ENCODE measurements at places on chromosomes 4 and X. TPM values are rescaled to one million over a fixed set of nuclear protein-coding genes. Genes with fewer than 3 reads are reported as not detected.
A peak's percentile ranks its signal among the peaks of the same experiment; 100 is the strongest.

GRCh38 chrX:84362184-84362838, 139.9 kb downstream of the HDX start:
- no peak for DNase-seq

DNA sequence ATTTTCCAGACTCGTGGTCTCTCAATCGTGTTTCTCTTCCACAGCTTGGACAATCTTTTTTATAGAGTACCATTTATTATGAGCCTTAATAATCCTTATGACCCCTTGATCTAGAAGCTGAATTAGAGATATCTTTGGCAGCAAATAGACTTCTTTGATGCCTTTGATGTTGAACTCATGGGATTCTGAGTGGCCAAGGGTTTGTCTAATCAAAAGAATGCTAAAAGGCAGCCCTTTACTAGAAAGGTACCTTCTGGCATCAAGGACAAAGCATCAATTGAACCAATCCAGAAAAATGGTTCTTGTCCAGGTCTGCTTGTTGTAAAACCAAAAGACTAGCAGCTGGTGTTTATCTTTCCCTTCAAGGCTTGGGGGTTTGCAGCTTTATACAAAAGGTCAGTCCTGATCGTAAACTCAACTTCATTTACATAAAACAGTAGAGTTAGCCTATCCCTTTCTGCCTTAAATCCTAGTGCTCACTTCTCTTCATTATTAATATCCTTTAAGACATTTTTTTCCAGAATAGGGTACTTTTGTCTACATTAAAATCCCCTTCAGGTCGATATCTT, 411.3 kb downstream of the FAT4 start:
- DNase-seq, result no peak

DNA sequence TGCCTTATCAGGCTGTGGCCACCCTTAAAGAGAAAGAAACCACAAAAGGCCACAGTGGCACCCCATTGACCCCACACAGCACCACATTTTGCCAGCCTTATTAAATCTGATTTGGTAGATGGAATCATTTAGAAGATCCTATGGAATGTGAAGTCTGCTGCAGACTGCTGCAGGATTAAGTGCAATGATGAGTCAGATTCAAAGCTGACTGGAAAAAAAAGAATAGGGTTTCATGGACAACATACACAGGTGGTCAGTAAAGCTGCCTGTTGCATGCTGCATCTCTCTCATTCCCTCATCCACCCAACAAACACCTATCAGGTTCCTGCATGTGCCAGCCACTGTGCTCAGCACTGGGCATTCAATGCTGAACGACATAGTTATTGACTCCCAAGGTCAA, 56.6 kb downstream of the CHST7 start:
- no peak for DNase-seq

DNA sequence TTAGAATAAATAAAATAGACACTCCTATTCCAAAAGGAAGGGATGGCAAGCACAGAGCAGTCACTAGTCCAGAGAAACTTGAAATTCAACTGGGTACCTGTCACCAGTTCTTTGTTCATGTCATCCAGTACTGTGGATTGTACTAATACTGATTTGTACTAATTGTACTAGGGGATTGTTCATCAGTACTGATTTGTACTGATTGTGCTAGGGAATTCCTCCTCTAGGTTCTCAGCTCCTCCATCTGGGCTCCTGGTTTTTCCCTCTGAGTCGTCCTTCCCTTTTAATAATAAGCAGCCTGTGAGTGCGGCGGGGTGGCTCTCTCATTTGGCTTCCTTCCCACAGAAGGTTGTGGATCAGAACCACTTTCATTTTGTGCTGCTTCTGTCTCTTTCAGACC, 31.0 kb upstream of the SOD3 start:
- DNase-seq, result no peak

- no peak for DNase-seq
Measured at GRCh38 chr4:89681671-89682070, 155.3 kb downstream of the SNCA start.

- no peak for DNase-seq
Measured at GRCh38 chrX:112678831-112679230, 907 bp downstream of the LHFPL1 start.

- DNase-seq, result no peak
Measured at GRCh38 chr4:89316931-89317366, 9.3 kb upstream of the GPRIN3 start.

DNA sequence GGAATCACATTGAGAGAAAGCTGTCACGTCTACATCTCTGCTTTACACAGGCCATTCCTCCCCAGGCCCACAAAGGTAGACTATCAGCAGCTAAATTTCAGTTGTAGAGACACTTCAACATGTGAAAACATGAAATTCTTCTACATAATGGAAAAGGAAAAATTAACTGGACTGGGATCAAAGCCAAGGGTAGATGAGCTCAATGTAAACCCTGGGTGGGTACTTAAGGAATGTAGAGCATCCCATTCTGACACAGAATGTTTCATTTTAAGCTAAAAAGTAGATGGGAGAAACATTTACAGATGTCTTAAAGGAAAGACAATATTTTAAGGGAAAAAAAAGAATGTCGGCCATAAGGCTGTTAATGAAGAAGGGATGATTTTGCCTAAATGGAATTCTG, 51.3 kb upstream of the NPNT start:
- DNase-seq, result no peak

- DNase-seq, result no peak
Measured at GRCh38 chrX:10903523-10903922, 207.6 kb upstream of the HCCS start.

GRCh38 chr4:150799207-150799606, 215.9 kb downstream of the LRBA start:
- no peak for DNase-seq

DNA sequence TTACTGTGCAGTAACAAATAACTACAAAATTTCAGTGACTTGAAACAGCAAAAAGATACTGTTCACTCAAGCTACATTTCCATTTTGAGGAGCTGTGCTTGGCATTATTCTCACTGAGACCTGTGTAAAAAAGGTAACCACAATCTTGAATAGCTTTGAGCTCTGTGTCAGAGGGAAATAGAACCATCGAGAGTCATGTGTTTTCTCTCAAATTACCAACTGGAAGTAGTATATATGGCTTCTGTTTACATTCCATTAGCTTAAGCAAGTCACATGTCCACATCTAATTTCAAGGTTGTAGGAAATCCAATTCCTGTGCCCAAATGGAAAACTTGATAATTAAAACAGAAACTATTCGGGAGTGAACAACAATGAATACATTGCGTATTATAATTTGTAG, 82.9 kb upstream of the BANK1 start:
- DNase-seq, result no peak

DNA sequence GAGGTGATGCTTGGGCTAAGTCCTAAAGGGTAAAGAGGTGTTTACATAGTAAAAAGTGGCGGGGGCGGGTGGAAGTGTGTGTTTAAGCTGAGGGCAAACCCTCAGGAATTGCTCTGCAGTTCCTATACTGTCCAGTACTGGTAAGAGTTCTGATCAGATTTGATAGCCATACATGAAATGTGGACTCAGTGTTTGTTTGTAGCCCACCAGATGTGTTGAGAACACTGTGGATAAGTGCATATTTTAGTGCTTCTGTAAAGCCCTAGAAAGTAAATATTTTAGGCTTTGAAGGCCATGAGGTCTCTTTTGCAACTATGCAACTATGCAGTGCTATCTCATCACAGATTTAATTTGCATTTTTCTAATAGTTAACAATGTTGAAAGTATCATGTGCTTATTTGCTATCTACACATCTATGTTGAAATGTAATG, 80.7 kb upstream of the EOLA2 start:
- no peak for DNase-seq

DNA sequence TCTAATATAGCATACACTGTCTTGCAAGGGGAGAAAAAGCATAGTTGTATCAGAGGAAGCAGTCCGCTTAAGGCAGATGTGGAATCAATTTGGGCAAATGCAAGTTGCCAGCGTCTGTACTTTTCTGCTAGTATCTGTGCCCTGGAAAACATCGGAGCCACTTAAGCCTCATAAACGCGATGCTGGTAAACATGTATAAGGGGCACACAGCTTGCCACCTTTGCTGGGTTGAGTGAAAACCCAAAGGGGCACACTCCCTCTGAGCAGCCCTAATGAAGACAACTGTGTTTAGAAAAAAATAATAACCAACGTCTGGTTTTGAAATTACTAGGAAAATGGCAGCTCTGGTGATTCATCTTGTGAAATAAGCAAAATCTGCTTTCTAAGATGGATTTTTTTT, 24.3 kb downstream of the SMIM20 start:
- DNase-seq, result no peak

- no peak for DNase-seq
Measured at GRCh38 chr4:182272151-182272550, 28.9 kb downstream of the TENM3 start.

- DNase-seq, result no peak
Measured at GRCh38 chr4:188029114-188029513, 33.5 kb downstream of the ZFP42 start.

DNA sequence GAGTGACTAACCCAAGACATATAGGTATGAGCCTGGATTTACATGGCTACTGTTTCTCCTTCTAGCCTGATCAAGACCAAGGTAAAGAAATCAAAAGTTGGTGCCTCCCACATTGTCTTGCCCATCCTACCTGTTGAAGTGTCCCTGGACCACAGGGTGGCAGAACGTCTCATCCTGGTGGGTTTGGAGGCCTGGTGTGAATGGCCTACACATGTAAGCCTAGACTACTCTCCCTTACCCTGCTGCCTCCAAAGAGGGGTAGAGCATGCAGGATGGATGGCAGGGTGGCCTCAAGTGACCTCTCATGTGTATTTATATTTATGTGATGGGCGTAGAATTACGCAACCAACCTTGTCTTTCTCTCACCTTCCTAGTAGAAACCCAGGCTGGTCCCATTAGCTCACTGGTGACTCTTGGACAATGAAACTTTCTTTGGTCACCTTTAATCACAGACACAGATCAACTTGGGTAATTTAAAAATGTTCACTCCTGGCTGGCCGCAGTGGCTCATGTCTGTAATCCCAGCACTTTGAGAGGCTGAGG, 73.3 kb upstream of the SOD3 start:
- peak; percentile 51 for DNase-seq

DNA sequence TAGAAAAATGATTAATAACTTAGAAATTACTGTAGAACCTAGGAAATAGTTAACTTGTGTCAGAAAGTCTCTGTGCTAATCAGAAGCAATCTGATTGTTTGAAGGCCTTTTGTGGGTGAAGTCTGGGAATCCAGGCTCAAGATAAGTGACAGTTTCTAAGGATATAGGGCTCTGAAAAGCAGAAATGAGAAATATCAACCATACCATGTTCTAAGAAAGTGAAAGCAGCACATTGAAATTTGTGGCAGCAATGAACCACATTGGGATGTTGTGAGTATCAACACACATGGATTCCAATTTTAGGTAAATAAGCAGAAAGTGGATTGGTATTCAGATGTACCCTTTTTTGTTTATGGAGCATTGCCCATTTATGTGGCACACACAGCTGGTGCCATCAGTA, 464.6 kb downstream of the IL15 start:
- DNase-seq, result no peak

DNA sequence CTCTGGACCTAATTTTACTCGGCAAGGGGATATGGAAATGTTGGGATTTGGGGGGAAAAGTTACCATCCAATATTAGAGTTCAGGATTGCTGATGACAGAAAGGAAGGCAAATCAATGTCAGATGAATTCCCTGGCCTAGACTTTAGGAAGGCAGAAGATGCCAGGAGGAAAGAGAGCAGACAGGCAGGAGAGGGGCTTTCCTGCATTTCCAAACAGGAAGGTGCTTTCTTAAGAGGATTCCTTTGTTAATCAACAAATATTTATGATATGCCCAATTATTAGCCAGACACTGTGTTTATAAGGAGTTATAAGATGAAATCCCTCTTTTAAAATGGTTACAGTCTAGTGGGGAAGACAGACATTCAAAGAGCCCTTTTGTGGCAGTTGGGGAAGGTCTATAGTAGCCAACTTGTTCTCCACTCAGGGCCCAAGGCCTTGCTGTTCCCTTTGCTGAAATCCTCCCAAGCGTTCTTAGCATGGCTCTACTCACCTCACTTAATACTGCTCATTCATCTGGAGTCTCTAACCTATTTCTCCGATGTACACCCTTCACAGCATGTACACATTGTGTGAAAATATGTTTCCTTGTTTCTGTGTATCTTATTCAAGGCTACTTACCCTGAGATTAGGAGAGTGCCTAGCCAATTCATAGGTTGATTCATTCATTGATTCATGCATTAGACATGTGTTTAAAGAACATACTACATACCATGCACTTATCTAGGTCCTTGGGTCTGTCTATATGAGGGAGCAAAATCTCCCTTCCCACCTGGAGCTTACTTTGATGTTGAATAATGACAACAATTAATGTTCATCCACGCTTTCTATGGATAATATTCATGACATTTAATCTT, 5.3 kb downstream of the IGFBP7 start:
- DNase-seq, result no peak

GRCh38 chrX:125742811-125743210, 423.1 kb downstream of the TEX13C start:
- no peak for DNase-seq

DNA sequence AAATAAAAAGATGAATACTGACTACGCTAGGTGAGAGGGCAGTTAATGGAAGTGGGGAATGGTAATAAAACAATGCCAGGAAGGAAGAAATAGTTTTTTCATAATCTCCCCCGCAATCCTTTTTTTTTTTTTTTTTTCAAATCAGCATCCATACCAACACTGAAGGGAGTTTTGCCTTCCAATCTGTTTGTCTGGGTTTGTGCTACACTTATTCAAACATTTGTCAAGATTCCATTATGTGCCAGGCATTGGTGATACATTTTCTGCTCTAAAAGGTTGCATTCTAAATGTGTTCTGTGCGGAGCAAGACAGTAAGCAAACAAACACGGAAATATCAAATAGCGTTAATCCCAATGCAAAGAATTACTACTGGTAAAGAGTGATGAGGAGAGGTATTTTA, 437.9 kb upstream of the BOD1L1 start:
- no peak for DNase-seq

DNA sequence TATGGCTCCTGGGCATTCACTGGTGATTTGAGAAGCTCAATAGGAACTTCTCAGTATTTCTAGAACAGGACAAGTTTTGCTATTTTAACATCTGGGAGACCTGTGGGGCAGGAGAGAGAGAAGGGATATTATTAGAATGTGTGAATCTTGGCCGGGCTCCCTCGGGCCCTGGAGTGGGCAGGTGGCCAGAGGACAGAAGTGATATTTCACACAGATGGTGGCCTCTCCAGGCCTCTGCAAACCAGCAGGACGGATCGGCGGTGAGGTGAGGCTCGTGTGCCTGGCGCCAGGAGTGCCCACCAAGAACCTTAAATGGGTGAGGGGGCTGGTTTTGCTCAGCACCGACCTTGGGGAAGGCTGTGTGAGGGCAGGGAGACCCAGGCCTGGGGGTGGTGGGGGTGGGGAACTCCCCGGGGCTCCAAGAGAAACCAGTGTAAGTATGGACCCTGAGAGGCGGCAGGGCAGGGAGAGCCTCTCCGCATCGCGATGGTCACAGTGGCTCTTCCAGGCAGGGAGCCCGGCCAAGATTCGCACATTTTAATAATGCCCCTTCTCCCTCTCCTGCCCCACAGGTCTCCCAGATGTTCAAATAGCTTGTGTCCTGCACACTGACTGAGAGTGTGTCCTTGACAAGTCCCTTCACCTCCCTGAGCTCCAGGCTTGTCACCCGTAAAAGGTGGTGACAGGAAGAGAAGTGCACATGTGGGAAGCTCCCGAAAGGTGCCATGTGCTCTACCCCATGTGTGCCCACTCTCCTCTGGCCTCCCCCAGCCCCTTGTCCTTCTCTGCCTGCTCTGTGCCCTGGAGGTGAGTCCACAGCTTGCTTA, 64.9 kb downstream of the SORCS2 start:
- peak; percentile 64 for DNase-seq

ADH1C gene
- 4.9 TPM for total RNA-seq

TCEAL9 gene
- total RNA-seq, result 43.3 TPM

MAML3 gene
- 2.6 TPM for total RNA-seq

INPP4B gene
- 14.8 TPM for total RNA-seq

PPEF1 gene
- 1.1 TPM for total RNA-seq

ERAS gene
- not detected for total RNA-seq

NIPAL1 gene
- 0.63 TPM for total RNA-seq

COL4A6 gene
- total RNA-seq, result 4.6 TPM
